ENCODE measurements at places on chromosomes 2 and 18. TPM values are rescaled to one million over a fixed set of nuclear protein-coding genes. Genes with fewer than 3 reads are reported as not detected.

SANBR gene
- total RNA-seq = 0.97 TPM

ABCG5 gene
- total RNA-seq = not detected

DNA sequence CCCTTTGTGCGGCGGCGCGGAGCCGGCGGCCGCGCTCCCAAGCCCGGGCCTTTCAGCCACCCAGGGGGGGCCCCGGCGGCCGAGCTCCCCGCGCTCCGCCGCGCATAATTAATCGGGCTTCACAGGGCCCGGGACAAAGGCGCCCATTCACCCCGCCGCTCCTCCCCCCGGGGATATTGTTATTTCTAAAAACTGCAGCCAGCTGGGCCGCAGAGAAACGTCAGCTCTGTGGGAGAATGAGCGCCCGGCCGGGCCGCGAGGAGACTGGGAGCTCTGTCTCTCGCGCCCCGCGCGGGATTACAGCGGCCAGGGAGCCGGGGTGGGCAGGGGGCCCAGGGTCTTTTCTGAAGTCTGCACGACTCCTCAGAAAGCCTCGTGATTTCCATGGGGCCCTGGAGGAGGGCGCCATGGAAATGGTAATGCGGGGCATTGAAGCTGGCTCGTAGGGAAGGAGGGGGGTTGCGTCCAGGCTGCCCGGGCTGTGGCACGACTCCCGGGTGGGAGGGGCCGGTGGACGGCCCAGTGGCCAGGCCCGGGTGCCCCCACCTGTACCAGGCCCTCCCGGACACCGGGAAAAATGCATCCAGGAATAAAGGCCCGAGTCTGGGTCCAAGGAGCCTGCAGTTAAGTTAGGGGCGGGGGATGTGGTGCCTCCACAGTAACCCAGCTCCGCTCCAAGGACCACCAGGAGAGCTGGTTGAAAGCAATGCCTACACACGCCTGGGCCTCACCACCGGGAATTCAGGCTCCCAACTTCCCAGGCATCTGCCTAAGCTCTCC, 125.3 kb downstream of the ZFP36L2 start:
- H3K27me3 ChIP-seq = no peaks in the 10 kb centered on the region
- no peak overlapping the region for H3K27ac ChIP-seq
- no peak overlapping the region for H3K4me3 ChIP-seq

GRCh38 chr2:215609089-215610032, 173.5 kb upstream of the FN1 start:
- H3K4me1 ChIP-seq = no peaks in the 10 kb centered on the region
- no peaks in the 10 kb centered on the region for H3K36me3 ChIP-seq
- peaks cover 2% of the 10 kb centered on the region for H3K27me3 ChIP-seq

GRCh38 chr2:16477648-16478047, 188.0 kb downstream of the CYRIA start:
- peaks cover 5% of the 10 kb centered on the region for H3K27me3 ChIP-seq
- DNase-seq = no peak
- H3K36me3 ChIP-seq = no peaks in the 10 kb centered on the region
- H3K4me3 ChIP-seq = no peak overlapping the region

DNA sequence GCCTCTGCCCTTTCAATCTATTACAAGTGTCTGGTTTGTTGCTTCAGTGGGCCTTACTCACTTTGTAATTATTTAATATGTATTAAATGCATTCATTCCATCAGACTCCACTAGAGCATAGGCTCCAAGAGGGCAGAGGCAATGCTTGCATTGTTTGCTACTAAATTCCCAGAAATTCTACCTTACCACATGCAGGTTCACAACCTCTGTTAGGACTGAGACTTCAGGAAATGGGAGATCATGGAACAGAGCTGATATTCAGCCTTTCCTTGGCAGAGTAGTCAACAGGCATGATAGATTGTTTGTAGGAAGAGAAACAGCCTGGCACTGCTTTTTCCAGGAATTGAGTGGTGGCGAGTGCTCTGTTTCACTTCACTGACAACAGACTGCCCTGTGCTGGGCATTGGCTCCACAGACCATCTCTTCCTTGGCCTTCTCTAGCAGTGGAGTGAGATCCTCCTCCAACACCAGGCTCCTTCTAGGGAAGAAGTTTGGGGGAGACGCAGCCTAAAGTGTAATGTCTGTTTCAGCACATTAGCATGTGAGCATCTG, 6.2 kb upstream of the MATN3 start:
- H3K4me1 ChIP-seq = no peaks in the 10 kb centered on the region
- DNase-seq = no peak
- no peak overlapping the region for H3K27ac ChIP-seq
- H3K27me3 ChIP-seq = peaks cover 10% of the 10 kb centered on the region
- H3K4me3 ChIP-seq = no peak overlapping the region

- peak overlapping the region; percentile 70 for H3K4me3 ChIP-seq
- peaks cover 3% of the 10 kb centered on the region for H3K27me3 ChIP-seq
- no peaks in the 10 kb centered on the region for H3K36me3 ChIP-seq
- peak; percentile 57 for DNase-seq
- peaks cover 10% of the 10 kb centered on the region for H3K4me1 ChIP-seq
Measured at GRCh38 chr2:241804326-241805229, 4.4 kb upstream of the NEU4 start.

- H3K4me1 ChIP-seq = peaks cover 6% of the 10 kb centered on the region
- H3K4me3 ChIP-seq = no peak overlapping the region
- no peak overlapping the region for H3K27ac ChIP-seq
- H3K36me3 ChIP-seq = no peaks in the 10 kb centered on the region
- DNase-seq = no peak
Measured at GRCh38 chr2:161713706-161714105, 89.5 kb downstream of the SLC4A10 start.
